ENCODE measurements at places on chromosomes 4 and X.
A peak's percentile ranks its signal among the peaks of the same experiment; 100 is the strongest.

- no peak for DNase-seq
Observed at GRCh38 chr4:94486372-94486801, 34.6 kb downstream of the PDLIM5 start.

- no peak for DNase-seq
Observed at GRCh38 chrX:68419975-68420374, 13.3 kb downstream of the OPHN1 start.

GRCh38 chr4:149845743-149846142 is 30.1 kb upstream of the IQCM start:
- no peak for DNase-seq

GRCh38 chr4:109764376-109764775 is 34.5 kb upstream of the PLA2G12A start:
- no peak for DNase-seq

DNA sequence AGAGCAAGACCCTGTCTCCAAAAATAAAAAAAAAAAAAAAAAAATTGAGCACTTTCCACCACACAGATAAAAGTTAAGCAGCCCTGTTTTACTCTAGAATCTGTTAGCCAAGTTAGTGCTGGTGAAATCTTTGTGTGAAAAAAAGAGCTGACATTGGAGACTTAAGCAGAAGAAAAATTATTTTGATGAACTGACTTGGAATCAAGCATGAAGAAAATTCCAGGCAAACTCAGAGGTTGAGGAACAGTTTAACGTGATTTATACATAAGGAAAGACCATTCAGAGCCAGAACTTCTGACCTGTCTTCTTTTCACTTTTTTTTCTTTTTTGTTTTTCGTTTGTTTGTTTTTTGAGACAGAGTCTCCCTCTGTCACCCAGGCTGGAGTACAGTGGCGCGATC is 79.6 kb upstream of the RBPJ start:
- DNase-seq, result no peak

DNA sequence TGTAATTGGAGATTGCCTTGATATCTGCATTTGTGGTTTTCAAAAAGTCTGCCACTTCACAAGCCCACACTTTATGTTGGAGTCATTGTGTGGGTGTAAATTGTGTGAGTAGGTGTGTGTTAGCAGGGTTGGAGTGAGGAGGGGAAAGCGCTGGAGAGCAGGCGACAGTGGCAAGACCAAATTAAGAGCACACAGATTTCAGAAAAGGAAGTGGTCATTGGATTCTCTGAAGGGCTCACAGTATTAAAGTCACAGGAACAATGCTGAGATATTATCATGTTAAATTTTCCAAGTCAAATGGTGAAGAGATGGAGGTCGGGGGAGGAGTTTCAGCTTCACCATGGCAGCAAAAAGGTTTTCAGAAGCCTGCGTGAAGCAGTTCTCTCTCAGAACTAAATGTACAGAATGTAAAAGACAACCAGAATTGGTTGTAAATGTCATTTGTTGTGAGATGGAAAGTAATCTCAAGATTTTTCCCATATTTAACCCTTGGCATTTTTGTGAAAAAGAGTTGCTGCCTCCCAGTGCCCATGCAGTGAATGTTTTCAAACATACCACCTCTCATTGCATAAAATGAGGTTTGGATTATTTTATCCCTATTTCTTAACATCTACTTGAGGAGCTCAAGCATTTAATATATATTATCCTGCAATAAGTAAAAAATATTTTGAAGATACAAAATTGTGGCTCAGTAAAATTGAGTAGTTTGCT is 265.9 kb downstream of the ZNF674 start:
- DNase-seq, result no peak

- no peak for DNase-seq
Observed at GRCh38 chr4:185128272-185129119, 14.6 kb upstream of the SLC25A4 start.

GRCh38 chrX:72005046-72005445 is 94.4 kb downstream of the NHSL2 start:
- no peak for DNase-seq

GRCh38 chrX:112087545-112087944 is 5.0 kb upstream of the TRPC5 start:
- DNase-seq, result no peak

DNA sequence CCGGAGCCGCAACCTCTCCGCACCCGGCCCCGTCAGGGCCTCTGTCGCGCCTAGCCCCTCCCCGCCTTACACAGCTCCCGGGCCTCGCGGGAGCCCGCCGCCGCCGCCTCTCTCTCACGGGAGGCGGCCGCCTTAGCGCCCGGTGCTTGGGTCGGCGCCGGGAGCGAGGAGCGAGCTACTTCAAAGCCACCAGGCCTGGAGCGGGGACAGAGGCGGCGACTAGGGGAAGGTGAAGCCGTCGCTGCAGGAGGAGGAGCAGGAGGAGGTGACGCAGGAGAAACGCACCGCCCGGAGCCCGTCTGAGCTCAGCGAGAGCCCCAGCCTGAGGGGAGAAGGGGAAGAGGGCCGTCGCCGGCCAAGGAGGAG is 250 bp downstream of the USP9X start:
- peak; percentile 34 for DNase-seq

DNA sequence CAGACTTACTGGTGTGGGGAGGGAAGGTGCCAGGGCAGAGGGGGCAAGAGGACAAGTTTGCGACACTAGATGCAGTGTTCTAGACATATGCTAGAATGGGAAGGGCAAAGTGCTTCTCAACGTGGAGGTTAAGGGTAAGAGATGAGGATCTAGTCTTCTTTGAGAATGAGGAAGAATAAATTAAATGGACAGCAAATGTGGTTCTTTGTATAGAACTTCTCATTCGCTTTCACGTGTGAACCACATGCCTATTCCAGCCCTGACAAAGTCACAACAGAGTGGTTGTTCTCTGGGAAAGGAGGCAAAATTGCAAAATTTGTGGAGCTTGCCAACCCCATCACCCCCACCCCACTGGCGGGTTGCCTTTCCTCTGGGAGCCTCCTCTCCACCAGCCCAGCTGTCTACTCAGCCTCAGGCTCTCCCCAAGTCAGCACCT is 1.5 kb upstream of the ANXA5 start:
- DNase-seq, result no peak

DNA sequence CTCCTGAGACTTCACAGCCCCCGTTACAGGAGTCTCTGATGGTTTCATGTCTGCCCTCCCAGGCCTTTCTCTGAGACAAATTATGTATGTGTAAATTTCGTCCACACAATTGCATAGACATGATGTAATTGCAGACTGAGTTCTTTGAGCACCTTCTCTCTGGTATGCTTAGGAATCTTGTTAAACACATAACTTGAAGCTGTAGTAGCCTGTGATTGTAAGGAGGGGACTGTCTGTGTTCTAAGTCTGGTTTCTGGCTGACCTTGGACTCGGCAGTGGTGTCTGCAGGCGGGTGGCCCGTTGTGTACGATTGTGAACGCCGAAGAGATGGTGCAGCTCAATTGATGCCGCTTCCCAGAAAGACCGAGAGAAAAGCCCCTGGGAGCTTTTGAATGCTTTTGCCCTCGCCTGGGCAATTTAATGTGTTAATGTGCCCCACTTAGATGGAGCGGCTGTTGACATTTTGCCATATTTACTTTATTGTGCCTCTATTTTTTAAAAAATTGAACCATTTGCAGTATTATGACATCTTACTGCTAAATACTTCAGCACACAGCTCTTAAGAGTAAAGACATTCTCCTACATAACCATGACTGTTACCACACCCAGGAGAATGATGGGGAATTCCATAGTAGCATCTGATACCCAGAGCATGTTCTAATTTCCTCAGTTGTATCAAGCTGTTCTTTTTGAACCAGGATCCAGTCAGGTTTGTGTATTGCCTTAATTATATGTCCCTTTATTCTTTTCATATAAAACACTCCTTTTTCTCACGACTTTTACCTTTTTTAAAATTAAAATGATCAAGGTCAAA is 58.4 kb upstream of the TADA2B start:
- DNase-seq, result no peak

- DNase-seq, result no peak
Observed at GRCh38 chr4:5989236-5990225, 28.7 kb downstream of the C4orf50 start.

GRCh38 chr4:142334931-142335330 is 511.2 kb downstream of the INPP4B start:
- no peak for DNase-seq

DNA sequence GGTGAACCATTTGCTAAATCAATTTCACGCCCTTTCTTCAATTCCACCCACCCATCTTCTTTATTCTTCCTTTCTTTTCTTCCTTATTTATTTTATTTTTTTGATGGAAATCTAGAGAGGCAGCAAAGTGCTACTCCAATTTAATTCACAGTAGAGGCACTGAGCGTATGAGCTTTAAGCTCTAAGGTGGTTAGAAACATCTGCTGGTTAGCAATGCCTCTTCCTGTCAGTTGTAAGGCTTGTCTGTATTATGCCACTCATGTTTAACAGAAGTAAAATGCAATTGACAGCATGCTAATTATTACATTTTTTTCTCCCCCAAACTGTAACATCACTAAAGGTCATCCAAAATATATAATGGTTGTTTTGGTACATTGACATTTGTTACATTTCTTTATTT is 103.8 kb downstream of the EPHA5 start:
- DNase-seq, result no peak

GRCh38 chrX:150207733-150208132 is 155.4 kb upstream of the MAMLD1 start:
- no peak for DNase-seq
